Stimulated activated CD4-positive, alpha-beta T cell treated with anti-CD3 and anti-CD28 coated beads, TNF-alpha, amount 100 ng/mL, for 48 hours (primary cell): ENCODE measurements at places on chromosomes 2 and 18.

- DNase-seq, result no peak
Measured at GRCh38 chr2:64179582-64180321, 35.5 kb upstream of the PELI1 start.

DNA sequence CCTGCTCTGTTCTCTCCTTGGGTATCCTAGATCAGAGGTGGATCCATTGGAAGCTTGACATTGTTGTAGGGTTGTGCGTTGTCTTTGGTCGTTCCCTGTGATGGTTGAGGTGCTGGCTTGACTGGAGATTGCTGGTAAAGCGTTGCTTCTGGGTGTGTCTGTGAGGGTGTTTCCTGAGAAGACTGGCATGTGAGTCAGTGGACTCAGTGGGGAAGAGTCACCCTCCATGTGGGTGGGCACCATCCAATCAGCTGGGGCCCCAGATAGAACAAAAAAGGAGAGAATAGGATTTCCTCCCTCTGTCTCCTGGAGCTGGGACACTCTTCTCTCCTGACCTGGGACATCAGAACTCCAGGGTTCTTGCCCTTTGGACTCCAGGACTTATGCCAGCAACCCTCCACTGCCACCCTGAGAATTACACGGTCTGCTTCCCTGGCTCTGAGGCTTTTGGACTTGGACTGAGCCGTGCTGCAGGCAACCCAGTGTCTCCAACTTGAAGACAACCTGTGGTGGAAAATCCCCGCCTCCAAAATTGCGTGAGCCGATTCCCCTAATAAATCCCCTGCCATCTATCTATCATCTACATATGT lies 14.8 kb upstream of the REEP1 start:
- no peak for DNase-seq

DNA sequence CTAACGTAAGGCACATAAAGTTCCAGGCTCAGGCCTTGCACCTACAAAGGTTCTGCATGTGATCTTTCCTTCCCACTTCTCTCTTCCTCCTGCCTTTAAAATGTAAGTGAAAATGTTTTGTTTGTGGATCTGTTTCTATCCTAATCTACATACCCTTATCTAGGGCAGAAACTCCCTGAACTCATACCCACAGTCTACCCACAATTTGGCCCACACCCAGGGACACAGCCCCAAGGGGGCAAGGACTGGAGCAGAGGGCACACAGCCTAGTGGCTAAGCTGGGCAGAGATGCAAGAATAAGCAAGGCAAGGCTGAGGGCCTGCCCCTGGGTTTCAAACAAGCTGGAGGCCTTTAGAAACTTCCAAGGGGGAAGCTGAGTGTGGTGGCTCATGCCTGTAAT lies 71.0 kb downstream of the HS1BP3 start:
- DNase-seq, result no peak

DNA sequence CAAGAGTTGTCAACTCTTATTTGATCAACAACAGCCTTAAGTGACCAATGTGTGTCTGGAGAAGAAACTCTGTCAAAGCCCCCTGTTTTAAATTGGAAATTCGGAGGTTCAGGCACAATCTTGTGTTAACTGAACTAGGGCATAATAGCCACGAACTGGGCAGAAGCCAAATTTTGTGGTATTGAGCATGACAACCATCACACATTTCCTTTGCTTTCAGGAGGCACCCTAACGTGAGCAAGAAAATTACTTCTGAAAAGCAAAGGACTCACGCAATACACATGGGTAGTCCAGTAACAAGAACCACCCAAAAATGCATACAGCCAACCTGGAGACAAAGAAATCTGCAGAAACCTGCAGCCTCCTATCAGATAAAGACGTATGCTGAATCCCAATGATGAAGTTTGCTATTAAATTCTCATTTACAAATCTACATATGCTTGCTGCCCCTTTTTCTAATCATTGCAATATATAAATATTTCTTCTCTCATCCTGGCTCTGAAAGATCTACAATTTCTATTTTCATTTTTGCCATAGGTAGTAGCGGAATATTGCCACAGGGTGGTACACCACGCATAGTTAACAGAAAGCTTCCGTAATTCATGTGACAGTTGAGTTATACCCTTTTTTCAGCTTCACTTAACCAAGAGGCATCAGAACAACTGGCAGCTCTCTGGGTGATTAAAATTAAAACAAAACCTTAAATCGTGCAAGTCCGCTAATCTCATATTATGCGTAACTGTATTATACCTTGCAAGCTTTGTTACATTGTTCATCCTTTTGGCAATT lies 495.8 kb downstream of the NRXN1 start:
- no peak for DNase-seq

GRCh38 chr2:240229603-240230235 lies 89.3 kb upstream of the OTOS start:
- no peak for DNase-seq

- DNase-seq, result no peak
Measured at GRCh38 chr2:38074764-38075506, 1.0 kb downstream of the CYP1B1 start.

DNA sequence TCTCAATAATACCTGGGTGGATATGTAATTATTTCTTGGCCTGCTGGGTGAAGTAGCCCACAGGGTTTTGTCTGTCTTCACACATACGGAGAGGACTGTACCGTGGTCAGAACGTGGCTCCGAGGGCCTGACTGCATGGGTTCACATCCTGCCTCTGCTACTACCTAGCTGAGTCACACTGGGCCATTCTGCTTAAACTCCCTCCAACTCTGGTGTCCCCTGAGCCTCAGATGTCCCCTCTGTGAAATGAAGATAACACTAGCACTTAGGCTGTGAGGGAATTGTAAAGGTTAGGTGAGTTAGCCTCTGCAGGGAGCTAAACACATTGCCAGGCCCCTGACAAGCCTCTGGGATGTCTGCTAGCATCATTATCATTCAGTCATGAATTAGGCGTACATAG lies 120.1 kb upstream of the NABP1 start:
- no peak for DNase-seq

DNA sequence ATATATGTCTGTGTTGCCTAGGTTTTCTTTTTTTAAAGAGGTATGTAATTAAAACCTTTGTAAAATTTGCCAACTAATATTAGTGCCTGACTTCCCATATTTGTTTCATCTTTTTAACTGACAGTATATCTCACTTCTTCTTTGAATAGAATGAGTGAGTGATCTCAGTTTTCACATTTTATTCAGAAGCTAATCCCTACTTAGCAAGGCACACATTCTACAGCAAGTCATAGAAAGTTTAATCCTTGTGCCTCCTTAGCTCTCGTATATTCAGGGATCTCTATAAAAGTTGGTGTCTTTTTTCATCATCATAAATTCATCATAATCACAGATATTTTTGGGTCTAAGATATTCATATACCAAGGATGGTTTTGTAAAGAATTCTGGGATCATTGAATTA lies 66.6 kb downstream of the RIF1 start:
- no peak for DNase-seq

GRCh38 chr18:24234850-24235418 lies 96.1 kb downstream of the CABYR start:
- DNase-seq, result no peak

- DNase-seq, result no peak
Measured at GRCh38 chr2:155256803-155257202, 558.3 kb downstream of the KCNJ3 start.

GRCh38 chr2:58137221-58137620 lies 90.6 kb downstream of the VRK2 start:
- no peak for DNase-seq

- no peak for DNase-seq
Measured at GRCh38 chr2:48717846-48718245, 37.7 kb downstream of the LHCGR start.

GRCh38 chr2:159010963-159011362 lies 42.5 kb downstream of the TANC1 start:
- DNase-seq, result no peak
